ENCODE measurements at places on chromosomes 2 and 18. TPM values are rescaled to one million over a fixed set of nuclear protein-coding genes. Genes with fewer than 3 reads are reported as not detected.

DNA sequence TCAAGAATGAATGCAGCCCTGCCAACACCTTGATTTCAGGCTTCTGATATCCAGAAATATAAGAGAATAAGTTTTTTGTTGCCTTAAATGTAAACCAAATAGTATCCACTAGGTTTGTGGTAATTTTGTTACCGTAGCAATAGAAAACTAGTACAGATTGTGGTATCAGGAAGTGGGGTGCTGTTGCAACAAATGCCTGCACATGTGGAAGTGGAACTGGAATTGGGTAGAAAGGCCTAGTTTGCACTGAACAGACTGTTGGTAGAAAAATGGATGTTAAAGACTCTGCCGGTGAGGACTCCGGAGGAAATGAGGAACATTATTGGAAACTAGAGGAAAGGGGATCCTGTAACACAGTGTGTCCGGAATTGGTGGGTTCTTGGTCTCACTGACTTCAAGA, 145.8 kb upstream of the MGAT5 start:
- H3K4me3 ChIP-seq, result no peak overlapping the region
- DNase-seq, result no peak
- no peaks in the 10 kb centered on the region for H3K27me3 ChIP-seq
- H3K36me3 ChIP-seq, result no peaks in the 10 kb centered on the region

GTF3C2 gene
- polyA plus RNA-seq, result 130 TPM

- no peak overlapping the region for H3K4me3 ChIP-seq
- no peak for DNase-seq
- no peak overlapping the region for H3K27ac ChIP-seq
- no peaks in the 10 kb centered on the region for H3K36me3 ChIP-seq
- no peaks in the 10 kb centered on the region for H3K27me3 ChIP-seq
Measured at GRCh38 chr2:177708660-177709444, 316.3 kb downstream of the AGPS start.

DNA sequence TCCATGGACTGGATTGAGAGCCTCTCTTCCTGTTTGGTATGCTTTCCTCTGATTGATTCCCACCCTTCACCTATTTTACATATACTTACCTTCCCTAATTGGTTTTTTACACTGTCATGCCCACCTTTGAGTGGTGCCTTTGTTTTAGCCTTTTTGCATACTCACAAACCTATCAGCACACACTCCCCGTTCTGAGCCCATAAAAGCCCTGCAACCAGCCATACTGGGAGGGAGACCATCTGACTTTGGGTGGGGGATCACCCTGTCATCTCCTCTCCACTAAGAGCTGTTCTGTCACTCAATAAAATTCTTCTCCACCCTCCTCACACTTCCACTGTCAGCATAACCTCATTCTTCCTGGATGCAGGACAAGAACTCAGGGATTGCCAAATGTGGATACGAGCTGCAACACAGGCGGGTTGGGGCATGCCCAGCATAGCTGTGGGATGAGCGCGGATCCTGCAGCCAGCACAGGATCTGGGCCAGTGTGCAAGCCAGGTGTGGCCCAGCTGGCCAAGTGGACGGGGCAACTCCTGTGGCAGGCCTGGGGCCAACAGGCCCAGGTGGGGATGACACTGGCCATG, 9.4 kb upstream of the MOB1A start:
- peaks cover 29% of the 10 kb centered on the region for H3K4me1 ChIP-seq
- H3K4me3 ChIP-seq, result no peak overlapping the region
- H3K27ac ChIP-seq, result no peak overlapping the region
- peak; percentile 33 for DNase-seq
- no peaks in the 10 kb centered on the region for H3K36me3 ChIP-seq
- no peaks in the 10 kb centered on the region for H3K27me3 ChIP-seq

DNA sequence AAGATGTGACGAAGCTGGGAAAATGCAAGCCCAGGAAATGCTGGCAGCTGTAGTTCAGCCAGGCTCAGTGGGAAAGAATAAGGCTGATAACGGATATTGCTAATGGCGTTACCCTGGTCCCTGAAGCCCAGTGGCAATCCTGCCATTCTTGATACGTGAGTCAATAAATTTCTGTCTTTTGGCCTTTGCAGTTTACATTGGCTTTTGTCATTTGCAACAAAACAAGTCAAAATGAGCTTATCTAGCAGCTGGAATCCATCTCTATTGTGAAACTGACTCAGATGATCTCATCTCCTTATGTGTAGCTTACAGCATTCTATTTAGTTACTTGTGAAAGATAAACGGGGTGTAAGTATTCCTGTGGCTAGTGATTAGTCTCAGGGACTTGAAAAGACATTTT, 43.8 kb downstream of the ARL6IP6 start:
- H3K4me3 ChIP-seq, result no peak overlapping the region
- DNase-seq, result no peak
- H3K27ac ChIP-seq, result no peak overlapping the region
- no peaks in the 10 kb centered on the region for H3K27me3 ChIP-seq
- H3K36me3 ChIP-seq, result peaks cover 16% of the 10 kb centered on the region

DNA sequence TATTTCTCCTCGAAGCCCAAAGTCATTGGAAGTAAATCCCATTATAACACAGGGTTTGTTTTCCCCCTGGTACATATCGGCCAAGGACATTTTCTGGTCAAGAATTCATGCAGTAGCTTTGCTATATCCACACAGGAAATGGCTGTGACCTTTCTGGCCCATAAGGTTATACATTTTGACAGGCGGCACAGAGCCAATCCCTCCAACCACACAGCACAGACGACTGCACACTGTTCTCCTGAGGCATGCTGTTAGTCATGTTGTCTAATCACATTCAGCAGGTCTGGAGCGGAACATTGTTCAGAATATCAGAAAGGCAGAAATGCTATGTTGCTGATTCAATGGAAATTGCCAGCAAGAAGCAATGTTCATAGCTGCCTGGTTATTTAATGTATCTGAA, 742.3 kb upstream of the SLC8A1 start:
- peak; percentile 12 for DNase-seq
- no peak overlapping the region for H3K4me3 ChIP-seq
- H3K27me3 ChIP-seq, result no peaks in the 10 kb centered on the region
- no peaks in the 10 kb centered on the region for H3K4me1 ChIP-seq

GRCh38 chr18:76499021-76499420, 4.0 kb upstream of the ZNF516 start:
- DNase-seq, result no peak
- peaks cover 5% of the 10 kb centered on the region for H3K27me3 ChIP-seq
- no peaks in the 10 kb centered on the region for H3K36me3 ChIP-seq
- H3K4me3 ChIP-seq, result no peak overlapping the region
- H3K4me1 ChIP-seq, result peaks cover 28% of the 10 kb centered on the region

DNA sequence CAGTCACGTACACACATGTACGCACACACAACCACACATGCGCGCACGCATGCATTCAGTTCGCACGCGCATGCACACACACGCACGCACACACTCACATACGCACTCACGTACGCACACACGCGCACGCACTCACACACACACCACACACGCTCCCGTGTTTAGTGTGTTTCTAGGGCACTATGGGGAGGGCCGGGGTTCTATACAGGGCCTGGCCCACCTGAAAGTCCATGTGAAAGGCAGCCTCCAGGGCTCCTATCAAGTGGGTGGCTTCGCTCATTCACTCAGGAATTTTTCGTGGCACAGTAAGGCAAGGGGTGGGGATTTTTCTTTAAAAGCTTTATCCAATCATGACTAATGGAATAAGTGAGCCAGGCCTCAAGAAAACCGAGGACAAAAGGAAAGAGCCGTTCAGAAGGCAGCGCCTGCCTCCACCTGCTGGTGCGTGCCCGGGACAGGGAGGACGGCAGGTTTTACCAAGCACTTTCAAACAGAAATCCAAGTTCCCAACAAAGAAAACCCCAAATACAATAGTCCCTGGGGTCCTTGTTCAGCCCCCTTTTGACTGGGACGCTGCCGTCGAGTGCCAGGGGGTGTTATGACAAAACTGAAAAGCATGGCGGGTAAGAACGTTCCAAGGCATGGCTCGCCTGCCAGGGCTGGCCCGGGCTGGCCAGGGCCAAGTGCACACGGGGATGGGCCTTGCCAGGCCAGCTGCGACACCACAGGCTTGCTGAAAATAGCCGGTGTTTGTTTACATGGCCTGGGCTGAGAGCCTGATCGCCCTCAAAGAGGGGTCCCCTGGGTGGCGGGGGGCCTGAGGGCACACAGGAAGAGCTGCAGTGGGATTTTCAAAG, 110.0 kb downstream of the HDAC4 start:
- H3K27me3 ChIP-seq, result no peaks in the 10 kb centered on the region
- no peak for DNase-seq
- no peaks in the 10 kb centered on the region for H3K36me3 ChIP-seq
- no peak overlapping the region for H3K27ac ChIP-seq

DNA sequence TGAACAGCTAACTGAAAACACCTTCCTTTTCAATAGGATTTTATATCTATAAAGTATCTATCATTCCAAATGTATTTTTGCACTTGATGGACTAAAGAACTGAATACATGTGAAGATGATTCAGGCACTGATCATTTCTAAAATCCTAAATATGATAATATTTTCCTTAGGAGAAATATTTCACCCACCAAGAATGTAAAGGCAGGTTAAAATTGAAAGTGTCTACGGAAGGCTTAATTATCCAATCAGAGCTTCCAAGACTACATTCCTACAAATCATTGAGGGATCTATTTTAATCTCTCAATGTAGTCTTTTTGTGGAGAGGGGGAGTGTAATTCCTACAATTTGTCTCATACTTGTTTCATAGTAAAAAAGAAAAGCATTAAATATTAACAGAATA, 3.6 kb downstream of the GALNT3 start:
- H3K27ac ChIP-seq, result no peak overlapping the region
- H3K27me3 ChIP-seq, result peaks cover 14% of the 10 kb centered on the region
- H3K4me3 ChIP-seq, result no peak overlapping the region

DNA sequence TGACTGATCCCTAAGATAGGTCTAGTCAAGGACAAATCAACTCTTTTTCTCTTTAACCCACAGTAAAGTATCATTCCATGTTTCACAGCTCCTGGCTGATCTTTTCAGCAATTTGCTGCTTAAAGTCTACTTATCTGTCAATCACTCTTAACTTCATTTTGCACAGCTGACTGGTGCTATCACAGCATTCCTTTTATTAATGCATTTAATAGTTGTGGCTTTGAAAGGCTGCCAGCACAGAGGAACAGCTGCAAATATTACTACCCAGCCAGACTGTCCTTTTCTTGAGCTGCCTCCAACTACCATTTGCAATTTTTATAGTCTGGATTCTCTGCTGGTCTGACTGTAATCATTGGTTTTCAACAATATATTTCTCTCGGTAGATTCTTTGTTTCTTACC, 303.5 kb downstream of the STK39 start:
- H3K27me3 ChIP-seq, result no peaks in the 10 kb centered on the region
- H3K4me1 ChIP-seq, result no peaks in the 10 kb centered on the region
- H3K36me3 ChIP-seq, result no peaks in the 10 kb centered on the region

Measured in HepG2 (cell line).